ENCODE measurements at places on chromosomes 1 and 21.

DNA sequence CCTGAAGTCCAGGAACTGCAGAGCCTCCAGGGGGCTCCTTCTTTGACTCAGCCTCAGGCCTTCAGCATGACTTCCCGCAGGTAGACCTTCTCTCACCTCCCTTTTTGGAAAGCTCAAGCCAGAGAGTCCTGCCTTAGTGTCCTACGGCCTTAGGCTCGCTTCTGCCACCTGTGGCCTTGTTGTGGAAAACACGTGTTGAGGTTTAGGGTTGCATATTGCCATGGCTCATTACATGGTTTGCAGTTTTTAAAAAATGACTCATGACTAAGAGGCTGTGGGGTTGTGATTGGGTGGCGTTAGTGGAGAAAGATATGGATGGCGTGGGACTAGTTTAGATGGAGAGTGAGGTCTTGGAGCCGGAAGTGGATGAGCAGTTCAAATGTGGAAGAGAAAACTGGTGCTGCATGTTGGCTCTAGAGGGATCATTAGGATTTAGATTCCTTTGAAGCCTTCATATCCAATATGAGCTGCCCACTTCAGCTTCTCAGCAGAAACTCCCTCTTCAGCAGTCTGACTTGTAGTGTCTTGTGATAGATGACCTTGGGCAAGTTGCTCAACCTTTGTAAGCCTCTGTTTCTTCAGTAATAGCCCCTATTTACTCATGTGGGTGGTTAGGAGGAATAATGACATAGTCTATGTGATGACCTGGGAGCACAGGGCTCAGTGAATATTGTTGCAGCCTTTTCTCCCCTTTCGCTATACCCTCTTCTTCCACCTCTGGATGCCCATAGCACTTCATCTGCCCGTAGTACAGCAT lies 6.5 kb upstream of the FGGY start:
- no peak for DNase-seq

GRCh38 chr1:91402023-91402422 lies 2.6 kb downstream of the HFM1 start:
- DNase-seq: no peak

- no peak for DNase-seq
These were observed 166.4 kb downstream of the TRABD2B start for GRCh38 chr1:47830641-47831333.

DNA sequence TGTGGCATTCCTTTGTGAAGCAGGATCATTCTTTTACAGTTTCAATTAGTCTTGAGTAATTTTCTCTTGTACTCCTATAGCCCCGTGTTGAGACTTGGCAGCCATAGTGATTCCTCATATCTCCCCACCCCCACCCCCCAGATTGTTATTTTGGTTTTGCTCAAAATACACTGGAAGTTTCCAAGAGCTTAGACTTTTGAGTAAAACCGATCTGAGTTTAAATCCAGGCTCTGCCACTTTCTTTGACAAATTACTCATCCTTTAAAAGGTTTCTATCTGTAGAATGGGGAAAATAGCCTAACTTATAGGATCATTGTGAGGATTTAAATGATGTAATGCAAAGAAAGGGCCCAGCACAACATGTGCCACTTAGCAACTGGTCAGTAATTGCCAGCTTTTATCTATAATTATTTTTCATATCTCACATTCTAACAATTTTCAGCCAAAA lies 53.1 kb upstream of the RC3H1 start:
- DNase-seq: no peak

- DNase-seq: no peak
These were observed 38.4 kb upstream of the CDC42BPA start for GRCh38 chr1:227356620-227357146.

- no peak for DNase-seq
These were observed 11.5 kb upstream of the C1orf53 start for GRCh38 chr1:197890936-197891335.

GRCh38 chr21:26888256-26888655 lies 43.0 kb upstream of the ADAMTS1 start:
- no peak for DNase-seq

Data from nephron progenitor cell (in vitro differentiated cells).